ENCODE measurements at places on chromosomes 6 and 20. TPM values are rescaled to one million over a fixed set of nuclear protein-coding genes. Genes with fewer than 3 reads are reported as not detected.

- DNase-seq: no peak
Measured at GRCh38 chr20:7137395-7138151, 370.1 kb downstream of the BMP2 start.

DNA sequence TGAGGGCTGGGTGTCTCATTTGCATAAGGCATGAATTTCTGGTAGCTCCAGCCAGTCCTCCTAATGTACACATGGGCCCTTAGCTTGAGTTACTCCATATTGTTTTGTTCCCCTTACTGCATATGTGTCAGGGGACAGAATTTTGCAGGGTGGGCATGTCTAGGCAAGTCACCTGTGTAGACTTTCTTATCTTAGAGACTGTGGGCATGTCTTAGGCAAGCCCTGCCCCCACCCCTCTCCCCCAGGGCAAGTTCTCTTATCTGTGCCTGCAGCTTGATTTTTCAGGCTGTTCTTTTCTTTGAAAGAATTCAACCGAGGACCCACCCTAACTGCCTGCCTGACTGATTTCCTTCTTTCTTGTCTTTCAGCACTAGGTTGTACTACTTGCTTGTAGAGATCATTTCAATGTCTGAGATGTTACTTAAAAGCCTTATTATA, 32.1 kb downstream of the NHLRC1 start:
- no peak for DNase-seq

- no peak for DNase-seq
Measured at GRCh38 chr6:154535851-154536250, 25.4 kb upstream of the CNKSR3 start.

GRCh38 chr6:46781478-46782378, 11.5 kb upstream of the MEP1A start:
- peak; percentile 50 for DNase-seq

Gene ZBTB22
- 12.7 TPM for polyA plus RNA-seq

- peak; percentile 57 for DNase-seq
Measured at GRCh38 chr6:43990275-43990626, 137.0 kb downstream of the MRPL14 start.

DNA sequence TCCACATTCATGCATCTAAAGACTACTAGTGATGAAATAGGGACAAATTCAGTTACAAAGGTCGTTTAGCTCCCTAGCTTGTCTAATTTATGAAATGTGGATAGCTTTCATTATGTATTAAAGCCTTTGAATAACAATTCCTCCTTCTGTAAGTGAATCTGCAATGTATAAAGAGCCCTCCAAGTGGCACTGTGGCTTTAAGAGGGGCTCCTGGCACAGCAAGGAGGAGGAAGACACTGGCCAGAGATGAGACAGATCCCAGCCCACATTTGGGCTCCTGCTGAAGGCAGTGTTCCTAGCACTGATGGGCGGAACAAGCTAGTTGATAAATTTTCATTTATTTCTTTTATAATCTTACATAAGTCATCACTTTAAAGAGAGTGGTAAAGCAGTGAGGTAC, 17.6 kb upstream of the FUCA2 start:
- DNase-seq: no peak

Gene SSTR4
- not detected for polyA plus RNA-seq

Measured in IMR-90 (cell line).